Esophagus squamous epithelium (tissue), 5 donors: ENCODE measurements at places on chromosomes 2 and 18.

DNA sequence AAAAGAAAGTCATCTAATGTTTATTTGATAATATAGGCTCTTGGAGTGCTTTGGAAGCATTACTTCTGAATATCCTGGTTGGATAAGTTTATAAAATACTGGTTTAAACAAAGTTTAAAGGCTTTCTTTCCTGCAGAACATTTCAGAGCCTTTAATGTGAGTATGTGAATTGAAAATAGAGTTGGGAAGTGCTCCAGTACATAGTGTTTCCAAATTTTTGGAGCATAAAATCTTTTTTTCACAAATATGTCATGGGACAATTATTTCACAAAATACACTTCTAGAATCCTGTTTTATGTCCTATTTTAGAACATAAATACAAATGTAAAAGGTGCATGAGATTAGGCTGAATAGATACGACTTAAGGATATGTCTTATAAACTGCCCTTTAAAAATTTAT lies 158.9 kb upstream of the HNRNPA3 start:
- DNase-seq = no peak

- DNase-seq = no peak
These were observed 33.8 kb upstream of the POLE4 start for GRCh38 chr2:74924463-74925265.

GRCh38 chr18:62717169-62717924 lies 2.0 kb downstream of the PHLPP1 start:
- DNase-seq = no peak

DNA sequence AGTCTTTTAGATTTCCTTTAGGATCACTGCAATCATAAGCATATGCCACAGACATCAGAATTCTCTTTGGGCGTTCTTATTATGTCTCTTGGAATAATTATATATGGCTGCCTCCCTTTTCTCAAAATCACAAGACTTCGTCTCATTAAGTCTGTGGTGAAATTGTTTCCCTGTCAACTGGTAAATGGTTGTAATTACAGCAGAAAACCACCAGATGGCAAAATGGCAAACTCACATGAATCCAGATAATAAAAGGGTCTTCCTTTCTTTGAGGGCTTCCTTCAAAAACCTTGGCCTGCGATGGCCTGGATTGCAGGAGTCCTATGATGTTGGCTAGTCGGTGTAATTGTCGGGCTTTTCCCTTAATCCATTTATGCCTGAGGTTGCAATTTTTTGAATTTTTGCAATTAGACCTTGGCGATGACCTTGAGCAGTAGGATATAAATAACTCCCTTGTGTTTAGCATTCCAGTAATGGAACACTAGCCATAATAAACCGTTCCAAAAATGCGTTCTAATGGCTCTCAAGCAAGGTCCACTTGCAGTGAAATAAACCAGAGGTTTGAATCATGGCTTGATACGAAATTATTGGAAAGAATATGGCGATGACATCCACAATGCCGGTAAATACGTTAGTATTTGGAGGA lies 656.4 kb downstream of the MBD2 start:
- no peak for DNase-seq

- DNase-seq = no peak
These were observed 54.9 kb upstream of the RBM44 start for GRCh38 chr2:237743561-237744269.

- DNase-seq = no peak
These were observed 98.0 kb upstream of the SLC14A2 start for GRCh38 chr18:45517181-45517741.

DNA sequence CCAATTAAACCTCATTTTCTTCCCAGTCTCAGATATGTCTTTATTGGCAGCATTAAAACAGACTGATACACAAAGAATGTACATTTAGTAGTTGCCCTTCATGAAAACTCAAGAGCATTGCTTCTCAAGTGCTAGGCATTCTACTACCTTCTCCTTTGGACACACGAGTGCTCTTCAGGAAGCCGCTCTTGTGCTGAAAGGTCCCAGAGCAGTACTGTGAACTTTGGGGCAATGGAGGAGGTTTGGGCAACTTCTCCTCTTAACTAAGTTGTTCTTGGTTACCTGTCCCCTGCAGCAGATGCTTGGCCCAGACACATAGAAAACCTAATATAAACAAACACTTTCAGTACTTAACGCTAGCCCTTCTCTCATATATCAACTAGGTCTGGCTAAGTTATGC lies 362.8 kb downstream of the DPP10 start:
- DNase-seq = no peak

DNA sequence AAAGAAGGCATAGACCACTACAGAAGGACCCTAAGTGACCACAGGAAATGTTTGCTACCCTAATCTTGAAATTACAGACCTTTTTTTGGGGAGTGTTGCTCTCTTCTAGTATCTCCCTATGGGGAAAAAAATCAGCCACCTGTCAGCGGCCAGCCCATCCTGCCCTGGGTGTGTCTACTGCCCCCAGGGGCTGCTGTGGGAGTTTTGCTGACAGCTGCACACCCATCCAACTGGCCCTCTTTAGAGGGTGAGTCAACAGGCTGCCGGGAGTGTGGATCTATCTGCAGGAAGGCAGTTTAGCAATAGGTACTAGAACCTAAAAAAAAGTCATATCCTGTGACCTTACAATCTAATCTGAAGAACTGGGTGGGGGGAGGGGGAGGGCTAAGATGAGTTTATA lies 796 bp upstream of the DYSF start:
- no peak for DNase-seq

- DNase-seq = no peak
These were observed 199.3 kb upstream of the MYT1L start for GRCh38 chr2:2530334-2530733.

GRCh38 chr18:62085756-62086155 lies 101.1 kb downstream of the PIGN start:
- no peak for DNase-seq

- no peak for DNase-seq
These were observed 82.9 kb downstream of the MSH2 start for GRCh38 chr2:47485751-47486300.
